ENCODE measurements at places on chromosomes 11 and 22.

GRCh38 chr22:33350961-33351360, 292.8 kb upstream of the SYN3 start:
- no peak for DNase-seq

- no peak for DNase-seq
Measured at GRCh38 chr11:92875473-92875872, 94.0 kb upstream of the MTNR1B start.

GRCh38 chr22:17446698-17447097, 77.4 kb downstream of the CECR2 start:
- DNase-seq = no peak

DNA sequence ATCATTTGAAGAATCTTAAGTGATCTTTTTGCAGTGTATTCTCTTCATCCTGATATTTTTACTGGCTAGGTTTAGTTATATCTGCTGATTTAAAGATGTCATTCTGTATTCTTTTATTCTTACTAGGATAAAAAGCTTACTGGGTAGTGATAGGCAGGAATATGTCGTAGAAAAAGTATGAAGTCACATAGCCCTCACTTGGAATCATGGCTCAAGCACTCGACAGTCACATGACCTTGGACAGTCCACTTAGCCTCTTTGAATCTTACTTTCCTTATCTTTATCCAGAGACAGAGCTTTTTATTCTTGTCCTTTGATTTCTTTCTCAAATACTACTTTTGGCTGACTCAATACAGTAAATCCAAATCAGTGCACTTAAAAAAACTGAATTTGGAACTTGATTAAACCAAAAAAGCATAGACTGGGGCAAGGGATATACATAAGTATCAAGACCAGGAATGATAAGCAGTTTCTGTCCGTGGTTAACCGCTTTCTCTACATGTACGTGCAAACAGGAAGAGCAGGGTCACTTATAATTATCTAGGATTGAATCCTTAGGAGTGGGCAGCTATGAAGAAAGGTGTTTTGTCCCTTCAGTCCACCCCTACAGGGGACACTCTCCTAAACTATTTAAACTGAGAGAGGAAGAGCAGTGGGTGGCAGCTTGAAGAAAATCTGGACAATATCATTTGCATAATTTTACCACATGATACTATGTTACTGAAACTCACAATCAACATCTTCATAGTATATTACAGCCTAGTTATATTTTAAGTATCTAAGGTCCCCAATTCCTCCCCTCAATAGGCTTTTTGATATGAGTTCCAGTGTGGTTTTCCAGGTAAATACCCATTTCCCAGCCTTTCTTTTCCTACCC, 8.0 kb downstream of the MMP7 start:
- DNase-seq = no peak

- no peak for DNase-seq
Measured at GRCh38 chr11:20452585-20452984, 65.1 kb downstream of the PRMT3 start.

DNA sequence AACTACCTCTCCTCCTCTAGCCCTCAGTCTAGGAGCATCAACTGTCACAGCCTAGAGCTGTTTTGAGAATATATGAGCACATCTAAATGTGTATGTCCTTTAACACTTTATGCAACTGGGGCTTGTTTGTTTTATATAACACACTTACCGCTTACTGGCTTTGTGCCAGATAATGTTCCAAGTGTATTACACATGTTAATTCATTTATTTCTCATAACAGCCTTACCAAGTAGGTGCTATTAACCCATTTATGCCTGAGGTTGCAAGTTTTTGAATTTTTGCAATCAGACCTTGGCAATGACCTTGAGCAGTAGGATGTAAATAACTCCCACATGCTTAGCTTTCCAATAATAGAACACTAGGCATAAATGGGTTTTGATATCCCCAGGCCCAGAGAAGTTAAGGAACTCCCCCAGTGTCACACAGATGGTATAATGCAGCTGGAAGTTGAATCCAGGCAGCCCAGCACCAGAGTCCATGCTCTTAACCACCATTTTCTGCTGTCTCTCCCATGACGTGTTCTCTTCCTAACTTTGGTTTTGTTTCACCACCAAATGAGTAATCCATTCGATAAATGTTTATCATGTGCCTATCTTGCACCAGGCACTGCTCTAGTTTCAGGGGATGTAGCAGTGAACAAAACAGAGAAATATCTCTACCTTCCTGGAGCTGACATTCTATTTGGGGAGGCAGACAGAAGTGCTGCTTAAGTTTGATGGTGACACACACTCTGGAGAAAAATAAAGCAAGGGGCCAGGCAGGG, 23.1 kb downstream of the PRDM11 start:
- no peak for DNase-seq

GRCh38 chr22:45540122-45540521, 37.4 kb downstream of the FBLN1 start:
- DNase-seq = no peak

DNA sequence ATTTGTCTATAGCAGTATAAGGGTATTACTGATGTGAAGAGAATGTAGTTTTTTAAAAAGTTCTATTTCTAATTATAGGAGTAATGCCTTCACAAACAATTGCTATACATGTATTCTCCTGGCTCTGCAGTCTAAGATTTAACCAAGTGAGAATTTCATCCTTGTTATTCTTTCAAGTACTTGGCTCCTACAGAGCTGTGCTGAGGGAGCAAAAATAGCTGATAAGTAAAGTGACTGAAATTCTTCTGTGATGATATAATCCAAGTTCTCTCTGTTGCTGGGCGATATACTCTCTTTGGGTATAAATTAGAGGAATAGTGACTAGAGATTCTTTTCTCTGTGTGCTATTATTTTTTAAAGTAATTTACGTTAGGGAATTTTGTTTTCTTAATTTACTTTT, 68.0 kb downstream of the PGR start:
- no peak for DNase-seq

DNA sequence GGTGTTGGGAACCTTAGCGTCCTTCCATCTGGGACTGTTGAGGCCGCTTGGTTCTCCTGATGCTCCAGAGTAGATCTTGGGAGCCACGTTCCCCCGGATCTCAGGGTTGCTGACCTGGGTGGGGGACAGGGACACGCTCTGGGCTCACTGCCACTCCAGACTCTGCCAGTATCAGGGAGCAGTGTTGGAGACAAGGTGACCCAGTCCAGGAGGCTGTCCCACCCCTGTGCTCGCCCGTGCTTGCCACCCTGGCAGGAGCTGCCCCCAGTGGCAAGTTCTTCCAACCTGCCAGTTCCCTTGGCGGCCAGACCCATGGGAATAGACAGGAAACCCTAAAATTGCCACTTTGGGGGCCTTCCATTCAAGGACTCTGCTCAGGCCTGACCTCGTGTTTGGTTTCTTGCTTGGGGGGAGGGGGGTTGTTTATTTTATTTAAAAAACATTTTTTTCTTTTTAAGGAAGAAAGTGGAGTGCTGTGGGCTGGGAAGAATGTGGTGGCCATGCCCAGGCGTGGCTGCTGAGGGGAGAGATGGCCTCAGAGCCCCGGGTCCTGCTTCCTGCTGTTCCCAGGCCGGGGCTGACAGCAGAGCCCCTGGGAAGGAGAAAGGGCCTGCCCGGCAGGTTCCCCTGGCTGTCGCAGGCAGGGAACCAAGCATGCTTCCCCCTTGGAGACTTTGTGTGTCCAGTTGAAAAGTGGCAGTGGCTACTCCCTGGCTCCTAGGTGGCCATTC, 7.2 kb downstream of the GRK2 start:
- DNase-seq = no peak

GRCh38 chr22:41542224-41542623, 2.0 kb downstream of the POLR3H start:
- no peak for DNase-seq

DNA sequence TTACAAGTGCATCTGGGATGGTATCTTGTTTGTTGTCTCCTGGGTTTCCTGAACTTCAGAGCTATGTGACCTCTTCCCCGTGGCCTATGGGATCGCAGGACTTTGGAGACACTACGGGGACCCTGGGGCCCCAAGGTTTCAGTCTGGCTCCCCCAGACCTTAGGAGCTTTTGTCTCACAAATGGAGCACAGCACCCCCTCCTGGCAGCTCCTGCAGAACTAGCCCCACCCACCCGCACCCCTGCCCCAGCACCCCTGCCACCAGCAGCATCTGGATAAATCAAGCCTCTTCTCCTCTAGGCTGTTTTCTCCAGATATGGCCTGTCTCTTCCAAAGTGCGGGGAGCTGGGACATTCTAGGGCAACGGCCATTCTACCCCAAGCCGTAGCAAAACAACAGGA, 10.4 kb downstream of the RCOR2 start:
- no peak for DNase-seq

- no peak for DNase-seq
Measured at GRCh38 chr11:48384670-48385069, 18.4 kb upstream of the OR4C5 start.

DNA sequence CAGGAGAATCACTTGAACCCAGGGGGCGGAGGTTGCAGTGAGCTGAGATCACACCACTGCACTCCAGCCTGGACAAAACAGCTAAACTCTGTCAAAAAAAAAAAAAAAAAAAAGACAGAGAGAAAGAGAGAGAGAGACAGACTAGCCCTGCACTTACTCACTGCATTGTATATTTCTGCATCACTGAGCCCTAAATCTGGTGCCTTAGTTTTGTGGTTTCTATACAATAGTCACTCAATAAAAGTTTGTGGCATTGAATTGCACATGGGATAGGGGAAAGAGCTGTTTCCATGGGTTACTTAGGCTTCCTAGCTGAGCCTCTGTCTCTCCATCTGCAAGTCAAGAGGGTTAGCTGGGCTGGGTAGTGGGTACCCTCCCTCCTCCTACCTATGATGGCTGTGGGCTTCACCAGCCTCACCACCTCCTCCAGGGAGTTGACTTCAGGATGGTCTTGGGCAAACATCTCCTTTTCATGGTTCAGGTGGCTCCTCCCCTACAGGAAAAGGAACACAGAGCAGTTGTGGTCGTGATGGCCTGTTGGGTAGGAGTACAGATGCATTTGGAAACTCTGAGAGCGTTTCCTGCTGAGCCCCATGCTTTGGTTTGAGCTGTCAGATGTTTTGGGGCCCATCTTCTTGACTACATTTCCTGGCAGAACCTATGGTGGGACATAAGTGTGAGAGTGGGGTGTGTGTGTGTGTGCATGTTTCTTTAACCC, 73.2 kb downstream of the CCDC81 start:
- no peak for DNase-seq

DNA sequence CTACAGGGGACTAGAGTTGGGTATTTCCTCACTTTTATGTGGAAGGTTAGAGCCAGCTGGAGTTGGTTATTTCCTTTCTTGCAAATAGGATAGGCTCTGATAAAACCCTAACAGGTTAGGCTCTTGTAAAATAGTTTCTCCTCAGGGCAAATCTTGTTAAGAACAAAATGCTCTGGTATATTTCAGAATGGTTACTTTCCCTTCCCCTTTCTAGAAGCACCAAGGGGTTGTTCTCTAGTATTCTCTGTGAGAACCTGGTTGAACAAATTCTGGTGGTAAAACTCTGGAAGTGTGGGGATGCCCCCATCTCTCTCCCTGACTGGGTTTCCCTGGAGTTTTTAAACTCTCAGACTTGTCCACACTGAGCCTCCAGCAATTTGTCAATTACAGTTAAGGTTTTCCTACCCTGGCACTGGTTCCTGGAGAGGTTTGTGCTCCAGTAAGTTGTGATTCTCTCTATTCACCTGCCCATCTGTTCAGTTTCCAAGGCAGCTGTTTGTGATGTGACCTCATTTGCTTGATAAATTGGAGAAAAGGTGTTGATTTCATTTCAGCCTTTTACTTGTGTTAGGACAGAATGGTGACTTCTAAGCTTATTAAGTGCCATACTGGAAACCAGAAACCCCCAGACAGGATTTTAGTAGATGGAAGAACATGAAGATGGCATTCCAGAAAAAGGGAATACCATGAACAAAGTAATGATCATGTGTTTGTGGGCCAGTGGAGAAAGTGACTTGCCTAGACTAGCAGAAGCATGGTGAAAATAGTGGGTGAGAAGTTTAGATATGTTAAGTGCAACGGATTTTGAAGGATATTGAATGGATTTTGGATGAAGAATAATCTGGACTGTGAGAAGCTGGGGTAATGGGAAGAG, 64.6 kb downstream of the EXT2 start:
- DNase-seq = no peak

- no peak for DNase-seq
Measured at GRCh38 chr11:66881927-66882452, 25.1 kb downstream of the LRFN4 start.

GRCh38 chr11:119589001-119589400, 140.0 kb downstream of the NECTIN1 start:
- no peak for DNase-seq

GRCh38 chr22:38923463-38924346, 33.7 kb upstream of the APOBEC3A start:
- no peak for DNase-seq

GRCh38 chr11:30370164-30370563, 47.3 kb downstream of the ARL14EP start:
- DNase-seq = no peak

DNA sequence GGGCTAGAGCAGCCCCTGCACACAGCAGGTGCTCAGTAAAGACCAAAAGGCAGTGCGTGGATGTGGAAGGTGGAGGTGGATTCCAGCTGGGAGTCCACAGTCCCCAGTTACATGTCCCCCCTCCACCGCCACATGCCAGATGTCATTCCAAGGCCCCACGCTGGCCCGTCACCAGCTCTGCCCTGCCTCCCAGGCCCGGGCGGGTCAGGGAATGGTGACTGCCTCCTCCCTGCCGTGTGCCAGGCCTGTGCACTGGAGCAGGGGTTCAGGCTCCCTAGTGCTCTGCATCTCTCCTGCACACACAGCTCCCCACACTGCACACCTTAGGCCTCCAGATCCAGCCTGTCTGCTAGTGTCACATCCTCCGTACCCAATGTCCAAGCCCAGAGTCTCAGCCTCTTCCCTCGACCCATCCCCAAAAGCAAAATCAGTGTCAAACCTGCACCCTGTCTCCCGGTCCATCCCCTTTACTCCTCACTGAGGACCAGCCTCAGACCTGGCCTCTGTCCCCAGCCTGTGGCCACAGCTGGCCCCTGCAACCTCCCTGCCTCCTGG, 40.2 kb upstream of the PRODH start:
- no peak for DNase-seq

GRCh38 chr11:112670806-112671570, 290.2 kb upstream of the NCAM1 start:
- no peak for DNase-seq

DNA sequence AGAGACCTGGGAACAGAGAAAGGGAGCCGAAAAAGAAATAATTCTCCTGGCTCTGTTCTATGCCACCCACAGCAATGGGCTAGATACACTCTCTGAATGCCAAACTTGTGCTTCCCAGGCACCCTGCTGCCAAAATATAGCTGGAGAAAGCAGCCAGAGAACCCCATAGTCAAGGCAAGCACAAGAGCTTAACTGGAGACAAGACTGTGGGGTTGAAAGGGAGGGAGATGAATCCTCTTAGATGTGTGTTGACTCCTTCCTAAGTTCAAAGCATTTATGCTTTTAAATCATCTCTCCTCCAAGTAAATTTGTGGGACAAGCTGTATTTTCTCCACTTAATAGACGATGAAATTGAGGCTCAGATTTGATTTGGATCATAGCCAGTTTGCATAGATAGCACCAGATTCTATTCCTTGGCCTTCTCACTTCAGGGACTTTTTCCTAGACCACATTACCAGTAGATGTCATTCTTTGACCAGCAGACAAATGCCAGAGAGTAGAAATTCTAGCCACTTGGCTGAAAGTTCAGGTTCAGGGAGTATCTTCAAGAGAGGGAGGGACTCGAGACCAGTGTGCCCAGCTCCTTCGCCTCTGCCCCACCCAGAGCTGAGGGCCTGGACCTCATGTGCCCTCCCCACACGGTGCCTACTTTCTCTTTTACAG, 16.5 kb upstream of the ETS1 start:
- DNase-seq = no peak

All from esophagus squamous epithelium (tissue), 5 donors.